Hematopoietic multipotent progenitor cell treated with erythropoietin and hydrocortisone succinate and interleukin-3 and kit ligand, for 17 days (in vitro differentiated cells): ENCODE measurements at places on chromosomes 7 and 10.

DNA sequence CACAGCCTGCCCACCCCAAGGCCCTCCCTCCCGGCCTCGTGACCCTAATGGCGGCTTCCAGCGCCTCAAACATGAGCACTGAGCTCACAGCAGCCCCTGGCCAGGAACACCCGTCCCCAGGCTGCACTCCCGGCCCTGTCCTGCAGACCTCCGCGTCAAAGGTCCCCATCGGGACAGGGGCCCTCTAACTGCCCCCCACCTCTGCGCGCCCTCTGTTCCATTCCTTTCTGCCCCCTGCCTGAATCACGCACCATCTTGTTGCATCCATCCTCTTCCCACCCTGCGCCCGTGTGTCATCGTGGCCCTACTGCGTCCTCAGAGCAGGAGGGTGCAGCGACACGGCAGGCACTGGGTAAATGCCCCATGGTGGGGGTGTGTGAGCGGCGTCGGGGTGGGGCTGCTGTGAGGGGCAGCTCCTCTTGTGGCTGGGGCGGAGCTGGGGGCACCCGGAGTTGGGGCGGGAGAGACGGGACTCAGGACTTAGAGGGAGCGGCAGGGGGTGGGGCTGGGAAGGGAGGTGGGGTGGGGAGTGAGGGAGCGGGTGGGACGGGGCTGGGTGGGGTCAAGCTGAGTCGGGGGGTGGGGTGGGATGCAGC is 13.4 kb downstream of the SLC29A4 start:
- DNase-seq = no peak

- DNase-seq = no peak
These were observed 22.0 kb downstream of the ADGRA1 start for GRCh38 chr10:133109711-133110110.

- DNase-seq = peak; percentile 38
These were observed at the start of gene PAOX for GRCh38 chr10:133379152-133379800. Gene PAOX, plus strand, starts transcription at chr10:133379262. Its CDS starts 55 bp downstream, at chr10:133379317.

- DNase-seq = no peak
These were observed 189.9 kb upstream of the ADO start for GRCh38 chr10:62614389-62615157.

GRCh38 chr10:4780782-4781181 is 45.2 kb upstream of the AKR1E2 start:
- DNase-seq = no peak

DNA sequence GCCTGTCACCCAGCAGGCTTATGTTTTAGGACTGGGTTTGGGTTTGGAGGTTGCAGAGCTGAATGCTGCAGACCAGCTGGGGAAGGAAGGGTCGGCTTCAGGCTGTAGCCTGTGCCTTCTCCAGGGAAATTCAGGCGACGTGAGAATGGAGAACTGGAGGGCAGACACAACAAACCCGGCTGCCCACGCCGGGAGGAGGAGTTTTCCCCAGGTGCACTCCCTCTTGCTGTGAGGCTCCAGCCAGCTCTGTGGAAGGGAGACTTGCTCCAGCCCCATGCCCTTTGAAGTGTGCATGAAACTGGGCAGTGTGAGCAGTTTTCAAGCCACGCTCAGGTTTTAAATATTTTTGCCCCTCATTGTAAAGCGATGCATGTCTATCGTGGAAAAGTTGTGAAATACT is 279.1 kb downstream of the CCSER2 start:
- DNase-seq = no peak

- DNase-seq = no peak
These were observed 983 bp downstream of the FZD8 start for GRCh38 chr10:35640951-35641675.

- DNase-seq = no peak
These were observed 488.4 kb upstream of the AKR1E2 start for GRCh38 chr10:4337563-4337962.

- no peak for DNase-seq
These were observed 1.3 kb downstream of the CASP2 start for GRCh38 chr7:143289421-143289820.

DNA sequence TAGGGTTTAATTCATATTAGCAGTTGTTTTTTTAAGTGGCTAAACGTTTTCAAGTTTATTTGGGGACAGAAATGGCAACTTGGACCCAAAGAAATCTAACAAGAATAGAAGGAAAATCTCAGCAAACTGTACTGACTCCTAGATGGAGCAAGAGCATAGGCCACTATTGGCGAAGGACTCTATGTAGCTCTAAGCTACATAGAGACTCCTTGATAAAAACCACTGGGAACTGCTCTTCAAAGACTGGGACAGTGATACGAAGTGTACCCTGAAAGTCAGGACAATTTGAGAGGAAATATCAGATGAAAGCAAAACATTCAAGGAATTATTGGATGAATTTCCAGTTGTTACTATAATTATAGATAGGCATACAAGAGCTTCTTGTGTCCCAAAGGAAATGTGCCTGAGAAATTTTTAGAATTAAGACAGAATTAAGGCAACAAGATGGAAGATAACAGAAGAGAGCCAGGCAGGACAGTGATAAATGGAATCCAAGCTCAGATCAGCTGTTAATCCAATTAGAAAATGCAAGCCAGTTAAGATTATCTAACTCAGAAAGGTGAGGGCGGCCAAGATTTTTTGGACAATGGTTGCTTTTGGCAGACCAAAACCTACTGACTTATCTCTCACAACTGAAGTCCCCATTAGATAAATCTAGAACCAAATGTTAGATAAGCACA is 103.7 kb upstream of the IFRD1 start:
- DNase-seq = no peak

GRCh38 chr7:2750004-2750407 is 62.0 kb downstream of the AMZ1 start:
- DNase-seq = no peak

GRCh38 chr10:13712476-13712836 is 125.7 kb downstream of the PRPF18 start:
- DNase-seq = no peak

DNA sequence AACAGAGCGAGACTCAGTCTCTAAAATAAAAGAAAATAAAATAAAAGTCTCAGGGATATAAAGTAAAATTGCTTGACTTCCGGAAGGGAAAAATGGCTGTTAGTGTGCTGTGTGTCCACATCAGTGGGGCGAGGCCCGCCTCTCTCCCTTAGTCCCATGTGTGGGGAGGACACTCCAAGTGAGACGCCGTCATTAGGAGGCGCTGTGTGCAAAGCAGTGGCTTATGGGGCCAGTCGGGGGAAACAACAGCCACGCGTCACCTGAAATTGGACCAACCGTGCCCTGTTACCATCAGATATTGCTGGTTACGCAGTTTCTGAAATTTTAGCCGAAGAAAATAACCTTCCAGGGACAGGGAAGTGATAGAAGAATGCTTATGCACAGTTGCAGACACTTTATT is 15.8 kb downstream of the SFXN4 start:
- peak; percentile 20 for DNase-seq

DNA sequence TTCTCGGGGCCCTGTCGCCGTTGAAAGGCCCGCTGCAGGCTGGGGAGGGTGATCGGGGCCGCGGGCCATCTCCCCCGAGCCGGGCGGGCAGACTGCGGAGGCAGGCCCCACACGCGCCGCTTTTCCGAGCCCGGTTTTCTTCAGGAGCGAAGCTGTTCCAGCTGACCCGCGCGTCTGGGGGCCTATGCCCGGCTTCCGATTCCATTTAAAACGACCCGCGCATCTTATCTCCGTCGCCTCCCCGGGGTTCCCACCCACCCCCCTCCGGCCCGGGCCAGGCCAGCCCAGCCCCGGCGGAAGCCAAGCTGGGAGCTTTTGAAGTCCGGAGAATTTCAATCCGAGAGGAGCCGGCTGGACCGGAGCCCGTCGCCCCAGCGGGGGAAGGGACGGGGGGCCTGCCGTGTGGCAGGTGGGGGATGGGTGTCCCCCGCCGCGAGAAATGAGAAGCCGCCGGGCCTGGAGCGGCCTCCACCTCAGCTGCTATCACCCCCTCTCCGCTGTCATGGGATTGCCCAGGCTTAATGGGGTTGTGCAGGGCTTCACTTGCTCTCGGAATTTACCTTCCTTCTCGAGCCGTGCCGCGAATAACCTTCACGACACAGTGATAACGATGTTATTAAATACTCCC is 3.1 kb upstream of the EVX1 start:
- no peak for DNase-seq

DNA sequence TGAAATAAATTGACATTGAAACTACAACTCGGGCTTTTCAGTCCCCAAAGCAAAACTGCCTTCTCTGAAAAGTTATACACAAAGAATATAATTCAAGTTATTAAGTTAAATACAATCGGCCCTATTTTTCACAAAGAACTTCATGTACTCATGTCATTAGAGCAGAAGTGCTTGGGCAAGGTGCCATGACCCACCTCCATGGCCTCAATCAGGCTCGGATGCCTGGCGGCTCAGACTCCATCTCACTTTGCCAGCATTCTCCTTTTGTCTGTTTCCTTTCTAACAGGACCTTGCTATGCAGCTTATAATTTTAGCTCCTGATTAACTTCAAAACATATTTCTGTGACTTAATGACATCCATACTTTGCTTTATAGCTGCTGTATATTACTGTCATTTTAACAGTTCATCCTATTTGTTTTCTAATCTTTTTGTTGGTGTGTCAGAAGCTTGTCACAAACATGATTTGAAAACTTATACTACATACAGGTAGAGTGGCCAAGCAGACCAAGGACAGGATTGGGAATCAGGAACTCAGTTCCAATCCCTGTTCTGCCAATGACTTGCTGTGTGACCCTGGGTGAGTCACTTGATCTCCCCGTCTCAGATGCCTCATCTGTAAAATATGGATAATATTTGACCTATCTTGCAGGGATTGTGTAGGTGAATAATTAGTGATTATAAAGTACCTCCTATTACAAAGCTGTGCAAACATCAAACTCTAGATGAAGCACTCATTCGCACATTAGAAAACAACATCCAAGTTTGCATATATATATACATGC is 60.8 kb upstream of the ITGA8 start:
- DNase-seq = no peak

DNA sequence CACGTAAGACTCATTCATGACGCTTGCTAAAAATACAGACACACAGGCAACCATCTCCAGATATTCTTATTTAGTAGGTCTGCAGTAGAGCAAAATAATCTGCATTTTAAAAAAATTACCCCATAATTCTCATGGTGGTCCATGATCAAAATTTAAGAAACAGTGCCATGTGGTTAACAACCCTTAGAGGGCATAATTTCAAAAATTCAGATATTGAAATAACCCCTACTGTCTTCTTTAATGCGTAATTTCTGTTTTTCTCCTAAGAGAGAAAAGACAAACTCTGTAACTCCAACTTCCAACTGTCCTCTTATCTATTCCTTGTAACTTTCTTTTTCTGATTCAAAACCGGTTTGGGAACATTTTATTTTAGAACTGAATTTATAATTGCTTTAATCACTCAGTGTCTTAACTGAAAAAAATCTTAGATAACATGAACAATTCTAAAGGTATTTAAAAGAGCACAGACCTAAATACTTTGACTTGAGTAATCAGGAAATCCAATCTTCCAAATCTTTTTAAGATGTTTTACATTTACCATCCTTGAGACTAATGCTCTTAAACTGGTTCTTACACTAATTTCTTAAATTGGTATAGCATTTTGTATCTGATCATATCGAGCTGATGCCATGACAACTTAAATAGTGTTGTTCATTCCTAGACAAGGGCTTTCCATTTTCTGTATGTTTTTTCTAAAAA is 148.0 kb downstream of the GALNT11 start:
- no peak for DNase-seq

DNA sequence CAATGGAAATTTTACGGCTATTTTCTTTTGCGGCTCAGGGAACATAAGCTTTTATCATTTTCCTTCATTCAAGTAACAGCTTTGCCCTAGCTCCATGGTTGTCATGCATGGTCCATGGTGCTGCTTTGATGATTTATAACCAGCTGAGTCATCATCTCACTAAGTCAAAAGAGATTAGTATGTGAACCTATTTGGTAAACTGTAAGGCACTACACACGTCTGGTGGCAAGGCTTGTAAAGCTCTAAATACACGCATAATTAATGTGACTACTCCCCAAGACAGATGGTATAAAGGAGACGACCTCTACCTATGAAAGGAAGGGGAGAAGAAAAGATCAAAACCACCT is 340.2 kb downstream of the KCNMA1 start:
- DNase-seq = no peak

- DNase-seq = no peak
These were observed 25.9 kb downstream of the DNAJB12 start for GRCh38 chr10:72328829-72329204.

- DNase-seq = no peak
These were observed 102.0 kb downstream of the ADARB2 start for GRCh38 chr10:1635340-1635739.

DNA sequence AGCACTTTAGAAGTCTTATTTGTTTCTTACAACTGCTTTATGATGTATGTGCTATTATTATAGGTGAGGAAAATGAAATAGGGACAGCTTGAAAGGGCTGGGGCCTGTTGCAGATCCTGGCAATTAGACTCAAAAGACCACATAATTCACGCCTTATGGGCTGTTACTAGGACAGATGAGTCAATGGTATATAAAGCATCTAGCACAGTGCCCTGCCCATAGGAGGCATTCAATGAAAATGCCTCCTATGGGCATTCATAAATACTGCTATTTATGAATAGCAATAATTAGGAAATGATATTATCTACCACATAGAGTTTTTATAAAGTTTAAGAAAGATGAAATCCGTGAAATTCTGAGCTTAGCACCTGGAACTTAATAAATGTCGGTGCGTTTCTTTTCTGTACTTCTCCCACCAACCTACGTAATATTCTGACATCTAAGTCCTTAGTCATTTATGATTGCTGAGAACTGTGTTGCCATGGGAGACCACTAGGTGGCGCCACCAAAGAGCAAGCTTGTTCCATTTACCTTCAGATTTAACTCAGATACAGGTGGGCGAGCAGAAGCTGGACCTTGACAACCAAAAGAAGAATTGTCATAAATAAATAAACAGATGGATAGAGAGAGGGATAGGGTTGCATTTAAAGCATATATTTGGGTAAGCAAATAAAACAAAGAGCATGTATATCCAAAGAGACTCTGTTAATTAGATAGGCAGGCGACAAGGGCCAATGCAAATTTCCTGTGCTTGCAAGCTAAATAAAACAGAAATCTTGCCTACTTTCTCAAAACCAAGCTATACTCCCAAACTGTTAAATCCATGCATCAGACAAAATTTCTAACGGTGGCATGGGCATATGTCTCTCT is 699.9 kb downstream of the INHBA start:
- DNase-seq = peak; percentile 34

- no peak for DNase-seq
These were observed 1.4 kb downstream of the NDUFB8 start for GRCh38 chr10:100528123-100528886.

- peak; percentile 57 for DNase-seq
These were observed 844 bp downstream of the NRF1 start for GRCh38 chr7:129612112-129613015.

DNA sequence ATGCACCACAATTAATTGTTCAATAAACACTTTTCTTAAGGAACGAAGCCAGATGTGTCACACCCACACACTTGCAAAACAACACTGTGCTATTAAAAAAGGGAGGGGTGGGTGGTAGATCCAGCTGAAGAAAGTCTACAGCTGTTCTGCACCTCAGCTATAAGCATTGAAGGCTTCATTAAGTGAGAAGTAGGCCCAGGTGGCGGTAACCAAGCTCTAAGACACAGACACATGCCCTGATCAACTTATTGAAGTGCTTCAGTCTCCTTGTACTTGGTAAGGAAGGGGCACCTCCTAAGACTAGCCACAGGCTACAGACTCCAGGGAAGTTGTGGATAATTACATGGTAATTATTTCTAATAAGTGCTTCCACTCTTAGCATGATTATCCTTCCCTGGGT is 4.5 kb upstream of the CPVL start:
- DNase-seq = no peak
